Fibroblast of mammary gland (primary cell): ENCODE measurements at places on chromosomes 1 and 21.

DNA sequence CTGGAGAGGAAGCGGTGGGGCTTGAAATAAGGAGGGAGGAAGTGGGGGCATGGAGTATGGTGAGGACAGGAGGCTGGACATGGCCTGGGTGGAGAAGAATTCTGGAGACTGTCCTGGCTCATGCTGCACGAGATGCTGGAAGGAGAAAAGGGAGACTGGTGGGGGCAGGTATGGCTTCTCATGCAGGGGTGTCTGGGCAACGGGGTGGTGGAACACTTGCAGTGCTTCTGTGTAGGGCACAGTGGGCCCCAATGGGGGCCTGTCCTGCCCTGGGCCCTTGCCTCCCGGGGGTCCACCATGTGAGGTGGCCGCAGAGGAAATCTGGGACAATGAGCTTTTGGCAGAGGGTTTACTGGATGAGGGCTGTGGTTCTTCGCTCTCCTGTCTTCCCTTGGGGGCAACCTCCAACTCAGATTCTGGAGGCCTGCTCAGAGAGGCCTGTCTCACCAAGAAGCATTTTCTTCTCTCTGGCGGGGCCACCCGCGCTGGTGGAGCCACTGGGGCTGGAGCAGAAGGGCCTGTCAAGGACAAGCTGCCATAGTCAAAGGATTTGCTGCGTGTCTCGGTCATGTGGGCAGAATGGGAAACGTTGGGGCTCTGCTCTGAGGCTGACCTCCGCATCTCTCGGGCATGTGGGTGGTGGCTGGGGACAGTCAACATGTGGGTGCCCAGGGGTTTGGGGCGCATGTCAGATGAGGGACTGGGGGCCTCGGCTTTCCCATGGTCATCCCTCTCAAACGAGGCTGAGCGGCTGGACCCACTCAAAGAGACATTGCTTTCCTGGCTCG lies 96.9 kb upstream of the EDN2 start:
- DNase-seq = no peak

- no peak for DNase-seq
These were observed 14.6 kb upstream of the SLC2A1 start for GRCh38 chr1:42973286-42973685.

DNA sequence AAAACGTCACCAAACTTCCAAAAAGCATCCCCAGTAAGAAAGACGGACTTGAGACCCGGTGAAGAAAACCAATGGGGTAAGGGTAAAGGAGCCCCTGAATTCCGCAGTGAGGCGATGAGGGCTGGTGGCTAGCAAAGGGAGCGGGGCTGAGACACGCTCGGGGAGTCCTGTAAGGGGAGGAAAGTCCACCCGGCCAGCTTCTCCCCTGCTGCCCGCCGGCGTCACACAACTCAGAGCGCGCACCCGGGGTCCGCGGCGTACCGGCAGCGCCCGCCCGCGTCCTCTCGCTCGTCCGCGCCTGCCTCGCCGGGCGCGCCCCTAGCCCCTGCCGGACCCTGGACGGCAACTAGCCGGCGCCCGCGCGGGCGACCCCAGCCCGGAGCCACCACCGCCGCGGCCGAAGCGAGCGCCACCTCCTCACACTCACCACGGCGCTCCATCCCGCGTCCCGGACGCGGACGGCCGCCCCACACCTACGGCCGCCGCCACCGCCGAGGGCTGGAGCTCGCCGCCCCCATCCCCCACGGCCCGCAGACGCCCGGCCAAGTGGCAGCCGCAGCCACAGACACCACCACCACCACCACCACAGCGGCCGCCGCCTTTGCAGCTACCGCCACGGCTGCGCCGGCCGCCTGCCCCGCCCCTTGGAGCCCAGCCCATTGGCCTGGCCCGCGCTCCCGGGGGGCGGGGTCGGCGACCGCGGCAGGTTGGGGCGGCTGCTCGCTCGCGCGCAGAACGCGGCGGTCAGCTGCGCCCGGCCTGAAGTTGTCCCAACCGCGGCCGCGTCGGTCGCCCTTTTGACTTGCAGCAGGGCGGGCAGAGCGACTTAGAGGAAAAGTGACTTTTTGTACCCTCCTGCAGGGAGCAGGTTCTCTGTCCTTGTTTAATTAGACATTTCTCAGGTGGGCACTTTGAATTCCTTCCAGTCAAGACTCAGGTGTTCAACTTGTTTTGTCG lies 10.0 kb upstream of the ARHGAP29 start:
- DNase-seq = peak; percentile 58

- no peak for DNase-seq
These were observed 13.7 kb upstream of the KRTAP19-5 start for GRCh38 chr21:30515681-30516080.

GRCh38 chr1:78048446-78048845 lies 2.7 kb downstream of the GIPC2 start:
- no peak for DNase-seq

- no peak for DNase-seq
These were observed 29.3 kb downstream of the SIPA1L2 start for GRCh38 chr1:232600424-232601258.

DNA sequence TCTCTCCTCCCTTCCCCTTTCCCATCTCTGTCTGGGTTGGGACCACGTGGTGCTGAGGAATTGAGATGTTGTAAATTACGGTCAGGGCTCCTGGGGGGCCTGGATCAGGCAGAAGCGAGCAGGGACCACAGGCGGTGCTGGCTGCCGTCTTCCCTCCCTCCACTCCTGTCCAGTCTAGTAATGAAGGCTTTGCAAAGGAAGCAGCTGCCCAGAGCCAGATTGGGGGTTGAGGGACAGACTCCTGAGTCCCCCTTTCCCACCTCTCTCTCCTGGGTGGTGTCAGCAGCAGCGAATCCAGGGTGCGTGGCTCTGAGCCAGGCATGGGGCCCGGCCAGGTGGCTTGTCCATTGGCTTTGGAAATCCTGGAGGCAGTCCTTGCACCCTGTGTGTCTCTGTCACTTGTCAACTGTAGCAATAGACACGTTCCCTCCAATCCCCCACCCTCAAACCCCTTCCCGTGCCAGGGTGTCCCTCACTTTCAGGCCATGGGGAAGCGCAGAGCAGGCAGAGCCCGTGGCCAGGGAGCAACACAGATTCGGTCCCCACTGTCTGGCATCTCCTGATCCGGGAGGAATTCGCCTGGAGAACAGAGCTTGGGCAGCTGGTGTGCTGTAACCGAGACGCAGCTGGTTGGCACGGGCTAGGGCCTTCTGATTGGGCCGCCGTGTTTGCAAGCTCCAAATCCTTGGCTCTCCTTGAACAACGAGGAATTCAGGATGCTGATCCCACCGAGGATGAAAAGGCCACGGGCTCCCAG lies 64.8 kb upstream of the WNT4 start:
- DNase-seq = no peak

GRCh38 chr1:24751833-24752232 lies 6.6 kb downstream of the CLIC4 start:
- no peak for DNase-seq

DNA sequence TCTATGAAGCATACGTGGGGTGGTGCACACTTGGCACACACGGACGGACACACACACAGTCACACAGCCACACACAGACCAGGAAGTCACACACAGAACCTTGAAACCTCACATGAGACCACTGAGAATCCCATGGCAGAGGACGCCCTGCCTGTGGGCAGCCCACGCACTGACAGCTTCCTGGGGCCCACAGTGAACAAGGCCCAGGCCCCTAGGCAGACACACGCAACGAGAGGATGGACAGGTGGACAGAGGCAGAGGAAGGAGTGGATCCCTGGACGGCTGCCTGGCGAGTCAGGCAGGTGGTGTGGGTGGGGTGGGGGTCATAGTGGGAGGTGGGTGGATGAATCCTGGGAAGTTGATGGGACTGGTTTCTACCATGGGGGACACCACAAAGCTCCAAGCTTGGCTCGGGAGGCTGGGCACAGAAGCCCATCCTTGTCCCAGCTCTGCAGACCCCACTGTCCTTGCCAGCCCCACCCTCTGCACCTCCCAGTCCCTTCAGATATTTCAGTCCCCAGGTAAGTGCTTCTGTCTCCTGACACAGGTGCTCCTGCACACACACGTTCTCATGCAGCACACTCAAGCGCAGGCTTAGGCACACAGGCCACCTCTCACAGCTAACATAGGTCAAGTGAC lies 49.1 kb downstream of the WNT9A start:
- DNase-seq = no peak

GRCh38 chr1:89739844-89740216 lies 81.0 kb upstream of the LRRC8D start:
- DNase-seq = no peak

- no peak for DNase-seq
These were observed 40.2 kb upstream of the IFFO2 start for GRCh38 chr1:18996548-18997177.

DNA sequence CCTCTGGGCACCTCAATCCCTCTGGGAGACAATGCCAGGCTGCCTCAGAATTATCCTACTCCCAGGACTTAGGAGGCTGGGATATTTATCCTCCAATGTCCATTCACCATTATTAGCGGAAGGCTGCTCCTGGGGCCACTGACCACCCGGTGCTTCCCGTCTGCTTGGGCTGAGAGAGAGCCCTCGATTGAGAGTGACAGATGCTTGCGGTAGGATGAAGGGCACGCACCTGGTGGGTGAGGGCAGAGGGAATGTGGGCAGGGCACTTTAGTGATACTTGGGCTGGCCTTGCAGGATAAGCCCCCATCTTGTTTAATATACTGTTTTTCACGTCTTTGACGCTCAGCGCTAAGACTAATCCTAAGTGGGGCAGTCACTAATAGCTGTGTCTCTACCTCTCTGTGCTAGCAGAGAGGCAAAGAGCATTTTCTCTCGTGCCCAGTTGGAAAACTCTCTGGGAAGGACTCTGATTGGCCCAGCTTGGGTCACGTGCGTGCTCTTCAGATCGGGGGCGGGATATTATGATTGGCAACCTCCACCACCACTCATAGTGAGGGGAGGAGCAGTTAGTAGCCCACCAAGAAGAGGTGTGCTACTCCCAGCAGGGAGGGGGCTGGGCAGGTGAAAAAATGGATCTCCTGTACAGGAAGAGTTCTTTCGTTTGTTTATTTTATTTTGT lies 10.6 kb upstream of the PARS2 start:
- peak; percentile 37 for DNase-seq

GRCh38 chr1:212244441-212244840 lies 40.8 kb upstream of the PPP2R5A start:
- no peak for DNase-seq

- peak; percentile 73 for DNase-seq
These were observed 47.9 kb upstream of the SLC44A3 start for GRCh38 chr1:94772230-94772641.

DNA sequence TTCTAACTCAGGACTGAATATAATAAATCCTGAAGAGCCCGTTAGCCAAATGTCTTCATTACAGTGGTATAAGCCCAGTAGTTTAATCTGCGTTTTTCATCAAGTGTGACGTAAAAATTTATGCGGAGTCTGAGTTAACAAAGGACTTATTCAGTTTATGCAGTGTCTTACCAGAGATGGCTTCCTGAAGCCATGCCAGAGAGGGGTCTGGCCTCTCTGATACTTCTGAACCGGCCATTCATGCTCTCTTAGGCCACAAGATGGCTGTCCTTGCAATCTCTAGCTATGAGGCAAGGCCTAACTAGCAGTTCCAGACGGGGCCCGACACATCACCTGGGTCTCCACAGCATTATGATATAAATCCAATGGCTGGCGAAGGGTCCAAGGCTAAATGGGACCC lies 101.4 kb downstream of the TEX35 start:
- DNase-seq = no peak

DNA sequence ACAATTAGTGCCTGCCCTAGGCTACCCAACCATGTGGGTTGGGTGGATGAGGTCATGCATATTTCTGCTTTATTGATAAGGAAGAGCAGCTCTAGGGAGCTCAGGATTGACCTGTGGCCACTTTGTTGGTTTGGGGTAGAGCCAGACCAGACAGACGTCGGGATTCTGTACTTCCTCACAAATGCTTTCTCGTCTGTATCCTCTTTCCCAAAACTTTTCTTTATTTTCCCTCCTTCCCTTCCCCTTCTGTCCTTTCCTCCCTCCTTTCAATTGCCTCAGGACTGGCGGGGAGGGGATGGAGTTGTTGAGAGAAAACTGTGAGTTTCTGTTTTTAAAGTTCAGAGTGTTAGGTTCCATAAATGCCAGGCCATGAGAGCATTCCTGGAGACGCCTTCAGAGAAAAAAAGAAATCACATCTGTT lies 68.0 kb downstream of the UCK2 start:
- peak; percentile 67 for DNase-seq

- peak; percentile 90 for DNase-seq
These were observed 29.9 kb upstream of the TMEM61 start for GRCh38 chr1:54950369-54951163.

GRCh38 chr1:202501281-202501680 lies 152.8 kb downstream of the PPP1R12B start:
- DNase-seq = peak; percentile 52

DNA sequence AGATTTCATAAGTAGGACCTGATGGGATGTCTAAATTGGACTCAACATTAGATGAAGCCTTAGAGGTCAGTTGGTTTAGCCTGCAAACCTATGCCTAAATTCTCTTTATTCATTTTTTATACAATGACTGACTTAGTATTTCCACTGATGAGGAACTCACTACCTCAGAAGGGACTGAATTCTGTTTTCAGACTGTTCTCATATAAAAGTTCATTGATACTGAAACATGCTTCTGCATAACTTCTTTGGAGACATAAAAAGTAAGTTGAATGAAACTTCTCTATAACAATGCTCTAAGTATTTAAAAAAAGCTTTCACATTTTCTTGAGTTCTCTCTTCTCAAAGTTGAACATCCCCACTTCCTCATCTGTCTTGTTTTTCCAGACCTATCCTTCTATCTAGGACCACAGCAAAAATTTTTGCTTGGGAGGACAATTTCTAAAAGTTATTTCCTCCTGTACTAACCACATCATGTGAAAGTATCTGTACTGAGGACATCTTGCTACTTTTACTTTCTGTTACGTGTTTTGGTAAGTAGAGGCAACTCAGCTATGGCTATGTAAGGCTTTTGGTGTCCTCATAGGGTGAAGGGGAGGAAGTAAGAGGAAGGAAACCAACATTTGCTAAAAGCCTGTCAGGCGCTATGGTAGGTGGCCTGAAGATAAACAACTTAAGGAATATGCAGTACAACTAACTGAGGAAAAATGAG lies 64.1 kb downstream of the USP24 start:
- no peak for DNase-seq

- no peak for DNase-seq
These were observed 69.6 kb upstream of the KRTAP19-8 start for GRCh38 chr21:31107871-31108270.

DNA sequence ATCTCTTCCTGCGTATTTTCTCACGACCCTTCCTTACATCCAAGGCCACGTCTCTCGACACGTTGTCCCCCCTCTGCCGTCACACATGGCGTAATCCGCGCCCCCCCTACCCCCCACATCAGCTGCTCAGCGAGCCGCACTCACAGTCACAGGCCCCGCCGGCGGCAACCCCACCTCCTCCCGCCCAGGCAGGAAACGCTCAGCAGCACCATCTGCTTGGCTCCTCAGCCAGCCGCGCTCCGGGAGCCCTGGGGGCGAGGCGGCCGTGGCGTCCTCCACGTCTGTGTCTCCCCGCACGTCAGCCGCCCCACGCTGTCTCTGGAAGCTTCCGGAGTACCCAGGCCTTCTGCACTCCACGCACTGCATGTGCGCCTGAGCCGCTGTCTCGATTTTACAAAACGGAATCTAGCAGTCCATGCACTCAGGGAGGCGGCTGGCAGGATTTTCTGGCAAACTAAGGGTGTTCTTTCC lies 64.6 kb downstream of the SIK1 start:
- peak; percentile 66 for DNase-seq

- DNase-seq = peak; percentile 9
These were observed 63.7 kb downstream of the HLCS start for GRCh38 chr21:36902793-36903192.
